Fibroblast of the aortic adventitia (primary cell): ENCODE measurements at places on chromosomes 7 and 10. TPM values are rescaled to one million over a fixed set of nuclear protein-coding genes. Genes with fewer than 3 reads are reported as not detected.

C10orf67 gene
- 0.09 TPM in 1 of 2 replicates, not detected in the other for total RNA-seq

GRCh38 chr7:27608776-27609495 is 53.7 kb downstream of the HIBADH start:
- DNase-seq: peak; percentile 7

GRCh38 chr10:22544325-22545068 is 169.9 kb downstream of the PIP4K2A start:
- DNase-seq: no peak

DNA sequence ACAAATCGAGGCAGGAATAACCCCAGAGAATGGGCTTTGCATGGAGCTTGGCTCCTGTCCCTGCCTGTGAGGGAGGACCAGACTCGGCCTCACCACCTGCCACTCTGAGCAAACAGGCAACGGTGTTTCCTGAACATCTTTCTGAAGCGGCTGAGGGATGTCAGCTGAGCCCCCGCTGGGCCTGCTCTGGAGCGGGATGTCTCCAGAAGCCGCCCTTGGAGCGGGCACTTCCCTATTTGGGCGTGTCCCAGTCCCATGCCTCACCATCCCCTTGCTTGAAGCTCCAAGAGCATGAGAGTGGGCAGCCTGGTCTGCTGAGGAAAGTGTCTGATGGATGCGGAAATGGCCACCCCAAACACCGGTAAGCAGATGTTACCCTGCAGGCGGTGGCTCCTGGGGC is 10.2 kb downstream of the ALKBH4 start:
- DNase-seq: no peak

FOXP2 gene
- total RNA-seq: 3.9 and 17.4 TPM in 2 replicates

- no peak for DNase-seq
Measured at GRCh38 chr7:140053812-140054539, 8.8 kb downstream of the PARP12 start.

- DNase-seq: peak; percentile 17
Measured at GRCh38 chr10:7362471-7362870, 48.4 kb downstream of the SFMBT2 start.

- DNase-seq: no peak
Measured at GRCh38 chr7:116779931-116780330, 82.5 kb upstream of the CAPZA2 start.

CLEC5A gene
- total RNA-seq: not detected in 2 replicates

GRCh38 chr7:147245274-147245673 is 1128.7 kb downstream of the CNTNAP2 start:
- DNase-seq: peak; percentile 5

- no peak for DNase-seq
Measured at GRCh38 chr10:88253-88652, 39.2 kb upstream of the TUBB8 start.
